ENCODE measurements at places on chromosomes 7 and 10. TPM values are rescaled to one million over a fixed set of nuclear protein-coding genes. Genes with fewer than 3 reads are reported as not detected.

AOAH gene
- 0.53 TPM for total RNA-seq

SLK gene
- total RNA-seq, result 61.5 TPM

GIGYF1 gene
- 12.5 TPM for total RNA-seq

DNA sequence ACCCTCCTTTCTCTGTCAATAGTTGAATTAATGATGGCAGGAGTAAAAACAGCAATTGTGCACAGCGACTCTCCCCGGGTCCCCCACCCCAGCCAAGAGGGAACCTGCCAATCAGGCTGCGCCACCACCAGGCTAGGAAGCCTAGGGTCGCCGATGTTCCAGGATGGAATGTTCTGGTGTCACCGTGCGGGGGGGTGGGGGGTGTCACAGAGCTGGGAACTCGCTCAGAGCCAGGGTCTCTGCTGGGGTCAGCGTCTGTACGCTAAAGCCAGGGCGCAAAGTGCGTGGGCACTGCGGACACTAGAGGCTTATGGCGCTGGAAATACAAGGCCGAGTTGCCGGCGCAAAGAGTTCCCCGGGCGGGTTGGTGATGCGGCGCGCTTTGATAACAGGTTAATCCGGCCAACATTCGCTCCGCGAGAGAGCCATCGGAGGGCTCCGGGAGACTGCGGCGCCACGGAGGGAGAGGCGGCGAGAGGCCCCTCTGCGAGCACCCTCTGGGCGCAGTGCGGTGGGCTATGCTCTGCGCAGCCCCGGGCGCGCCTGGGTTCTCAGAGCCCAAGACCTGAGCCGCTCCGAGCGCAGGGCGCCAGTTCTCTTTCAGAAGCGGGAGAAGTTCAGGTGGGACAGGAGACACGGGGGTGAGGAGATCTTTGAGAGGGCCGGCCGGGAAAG lies 192.3 kb downstream of the EMX2 start:
- DNase-seq, result no peak

- no peak for DNase-seq
Observed at GRCh38 chr10:132462463-132463332, 65.7 kb downstream of the PWWP2B start.

GRCh38 chr10:24929904-24930303 lies 22.5 kb downstream of the PRTFDC1 start:
- DNase-seq, result no peak

DNA sequence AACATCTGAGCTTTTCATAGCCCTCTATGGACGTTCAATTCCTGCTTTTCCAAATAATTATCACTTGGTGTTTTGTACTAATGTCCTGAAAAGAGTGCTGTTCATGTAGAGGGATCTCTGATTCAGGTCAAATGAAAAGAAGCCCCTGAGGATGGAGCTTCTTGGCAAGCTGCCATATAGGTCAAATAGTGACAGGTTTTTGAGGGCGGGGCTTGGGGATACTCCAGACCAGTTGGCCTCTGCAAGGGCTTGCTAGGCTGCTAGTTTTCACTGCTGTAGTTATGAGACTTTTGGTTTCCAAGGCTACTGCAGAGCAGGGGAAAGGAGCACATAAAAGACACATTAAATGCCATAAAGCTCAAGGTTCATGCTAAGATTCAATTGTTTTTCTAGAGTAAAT lies 257.2 kb upstream of the CACNA2D1 start:
- no peak for DNase-seq

GRCh38 chr10:99590799-99591198 lies 29.4 kb downstream of the SLC25A28 start:
- DNase-seq, result no peak

DNA sequence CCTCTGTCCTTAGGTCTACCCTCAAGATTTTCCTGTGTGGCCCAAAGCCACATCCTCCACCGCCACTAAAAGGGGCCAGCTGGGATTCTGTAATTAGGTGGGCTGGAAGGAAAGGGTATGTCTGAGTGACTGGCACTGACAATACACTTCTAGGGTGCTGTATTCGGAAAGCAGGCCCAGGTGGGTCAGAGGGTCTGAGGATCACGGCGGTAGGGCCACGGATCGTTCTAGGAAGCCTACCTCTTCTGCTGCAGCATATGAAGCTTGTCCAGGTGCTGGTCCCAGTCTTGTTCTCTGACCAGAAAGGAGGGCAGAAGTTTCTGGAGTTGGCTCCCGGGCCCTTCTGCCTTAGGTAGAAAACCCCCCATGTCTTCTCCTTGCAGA lies 462 bp downstream of the TRPV5 start:
- DNase-seq, result no peak

- DNase-seq, result no peak
Observed at GRCh38 chr7:90669492-90669891, 73.4 kb downstream of the CDK14 start.

DNA sequence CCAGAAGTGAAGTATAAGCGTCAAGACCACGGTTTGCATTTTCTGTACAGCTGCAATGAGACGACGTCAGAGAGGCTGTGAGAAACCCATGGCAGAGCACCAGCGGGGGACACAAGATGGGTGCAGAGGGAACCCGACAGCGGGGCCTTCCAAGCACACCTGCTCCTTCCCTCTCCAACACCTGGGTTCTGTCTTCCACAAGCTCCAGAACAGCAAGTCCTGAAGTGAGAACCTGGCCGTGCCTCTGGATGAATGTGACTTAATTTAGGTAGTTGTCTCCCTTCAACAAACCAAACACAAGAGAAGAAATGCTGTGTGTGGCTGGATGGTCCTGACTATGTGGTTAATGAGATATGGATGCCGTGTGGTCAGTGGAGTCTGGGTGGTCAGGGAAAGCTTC lies 76.1 kb downstream of the ADAM12 start:
- DNase-seq, result no peak

- DNase-seq, result no peak
Observed at GRCh38 chr10:1230592-1231275, 174.5 kb downstream of the WDR37 start.

Measured in A172 (cell line).